ENCODE measurements at places on chromosomes 12 and 14.
A peak's percentile ranks its signal among the peaks of the same experiment; 100 is the strongest.

- DNase-seq: peak; percentile 84
These were observed 318.1 kb downstream of the ZFP36L1 start for GRCh38 chr14:68474741-68475140.

- no peak for DNase-seq
These were observed 14.2 kb upstream of the PLEK2 start for GRCh38 chr14:67426161-67426560.

- no peak for DNase-seq
These were observed 393 bp downstream of the ORMDL2 start for GRCh38 chr12:55818140-55818728.

- DNase-seq: no peak
These were observed 369.8 kb upstream of the GARIN6 start for GRCh38 chr12:99277591-99278379.

GRCh38 chr12:49358483-49359141, 8.7 kb upstream of the SPATS2 start:
- DNase-seq: no peak
